ENCODE measurements at places on chromosomes 5 and 9.

- no peak for DNase-seq
These were observed 585.3 kb upstream of the KLF4 start for GRCh38 chr9:108074900-108075299.

GRCh38 chr5:50927953-50928352, 261.5 kb downstream of the PARP8 start:
- no peak for DNase-seq

- peak; percentile 29 for DNase-seq
These were observed 32.9 kb downstream of the PRRX2 start for GRCh38 chr9:129698254-129698757.

GRCh38 chr9:130264414-130265350, 878 bp upstream of the HMCN2 start:
- DNase-seq, result no peak

DNA sequence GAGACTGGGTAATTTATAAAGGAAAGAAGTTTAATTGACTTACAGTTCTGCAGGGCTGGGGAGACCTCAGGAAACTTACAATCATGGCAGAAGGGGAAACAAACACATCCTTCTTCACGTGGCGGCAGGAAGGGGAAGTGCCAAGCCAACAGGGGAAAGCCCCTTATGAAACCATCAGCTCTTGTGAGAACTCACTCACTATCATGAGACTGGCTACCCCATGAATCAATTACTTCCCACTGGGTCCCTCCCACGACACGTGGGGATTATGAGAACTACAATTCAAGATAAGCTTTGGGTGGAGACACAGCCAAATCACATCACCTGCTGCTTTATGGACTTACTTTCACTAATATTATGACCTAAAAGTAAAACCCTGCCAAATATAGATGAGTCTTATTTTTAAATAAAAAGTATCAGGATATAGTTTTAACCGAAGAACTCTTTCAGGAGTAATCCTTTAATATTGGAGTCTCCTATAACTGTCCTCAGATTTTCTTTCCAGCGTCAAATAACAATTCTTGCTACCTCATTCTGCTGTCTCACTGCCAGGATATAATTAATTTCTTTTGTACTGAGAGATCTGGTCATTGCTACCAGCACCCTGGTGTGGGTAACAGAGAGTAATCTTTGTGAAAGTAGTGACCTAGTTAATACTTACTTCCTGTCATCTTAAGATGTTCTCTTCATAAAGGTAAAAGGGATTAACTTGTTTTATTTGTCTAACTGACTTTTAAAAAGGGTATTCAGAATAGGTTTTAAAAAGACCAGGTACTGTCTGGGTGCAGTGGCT, 68.6 kb downstream of the NLN start:
- DNase-seq, result no peak

GRCh38 chr9:98146101-98146991, 27.3 kb upstream of the TRIM14 start:
- no peak for DNase-seq

GRCh38 chr5:168587987-168588386, 8.8 kb upstream of the PANK3 start:
- no peak for DNase-seq

GRCh38 chr5:17737092-17737491, 102.8 kb downstream of the TAF11L14 start:
- DNase-seq, result peak; percentile 11

DNA sequence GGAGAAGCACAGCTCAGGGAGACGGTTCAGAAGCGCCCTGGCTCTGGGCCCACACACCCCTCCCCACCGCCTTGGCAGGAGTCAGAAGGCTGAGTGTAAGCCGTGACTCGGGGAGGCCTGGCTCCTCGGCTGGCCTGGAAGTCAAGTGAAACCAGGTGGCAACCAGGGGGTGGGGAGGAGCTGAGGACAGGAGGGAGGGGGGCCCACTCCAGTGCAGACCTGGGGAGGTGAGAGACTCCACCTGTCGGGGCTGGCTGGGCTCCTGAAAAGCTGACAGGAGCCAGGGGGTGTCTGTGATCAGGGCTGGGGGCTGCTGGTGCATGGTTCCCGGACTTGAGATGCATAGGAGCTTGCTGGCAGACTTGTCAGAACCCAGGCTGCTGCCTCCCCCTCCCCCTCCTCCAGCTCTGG, 150.2 kb upstream of the PHYKPL start:
- DNase-seq, result no peak

- no peak for DNase-seq
These were observed 15.6 kb upstream of the TPM2 start for GRCh38 chr9:35705372-35705771.

- DNase-seq, result no peak
These were observed 49.2 kb upstream of the KIAA1958 start for GRCh38 chr9:112437406-112437805.

DNA sequence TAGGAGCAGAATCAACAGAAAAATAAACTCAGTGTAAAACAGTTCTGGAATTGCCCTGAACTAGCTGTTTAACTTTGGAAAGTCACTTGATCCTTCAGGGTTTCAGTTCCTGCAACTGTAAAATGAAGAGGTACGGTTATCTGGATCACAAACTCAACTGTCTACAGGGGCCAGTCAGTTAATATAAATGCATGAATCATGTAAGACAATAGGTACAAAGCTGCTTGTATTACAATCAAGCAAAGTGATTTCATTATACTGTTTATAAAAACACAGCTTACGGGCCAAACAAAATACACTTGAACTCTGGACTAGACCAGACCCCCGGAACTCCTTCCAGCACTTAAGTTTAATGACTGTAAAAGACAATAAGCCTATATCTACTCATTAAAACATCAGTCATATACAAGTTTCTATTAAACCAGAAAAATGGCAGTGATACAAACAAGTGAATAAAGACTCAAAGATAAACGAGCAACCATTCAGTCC, 73.0 kb downstream of the MRPS27 start:
- peak; percentile 80 for DNase-seq

- DNase-seq, result no peak
These were observed 185.0 kb upstream of the DAP start for GRCh38 chr5:10946050-10946449.

- DNase-seq, result no peak
These were observed 1550.9 kb upstream of the CDH6 start for GRCh38 chr5:29642601-29643000.

GRCh38 chr5:154967421-154968024, 26.6 kb downstream of the MRPL22 start:
- DNase-seq, result no peak

GRCh38 chr5:113317636-113318035, 117.2 kb downstream of the TSSK1B start:
- DNase-seq, result no peak

DNA sequence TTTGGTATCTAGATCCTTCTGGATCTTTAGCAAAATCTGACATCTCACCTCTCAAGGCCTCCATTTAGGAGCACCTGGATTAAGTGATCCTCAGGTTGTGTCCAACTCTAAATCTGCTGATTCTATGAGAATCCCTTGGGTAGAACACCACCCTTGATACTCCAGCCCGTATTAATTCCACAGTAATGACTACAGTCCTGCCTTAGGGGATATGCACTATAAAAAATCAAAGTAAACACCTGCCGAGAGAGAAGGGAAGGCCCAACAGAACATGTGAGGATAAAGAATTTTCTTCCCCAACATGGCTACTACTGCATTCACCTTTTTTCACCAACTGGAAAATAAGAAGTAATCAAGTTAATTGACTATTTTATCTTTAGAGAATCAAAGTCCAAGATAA, 27.6 kb downstream of the DAP start:
- no peak for DNase-seq

- DNase-seq, result no peak
These were observed 26.7 kb upstream of the FRMPD1 start for GRCh38 chr9:37624073-37624472.

GRCh38 chr9:97852001-97852398, 1.0 kb upstream of the FOXE1 start:
- no peak for DNase-seq

DNA sequence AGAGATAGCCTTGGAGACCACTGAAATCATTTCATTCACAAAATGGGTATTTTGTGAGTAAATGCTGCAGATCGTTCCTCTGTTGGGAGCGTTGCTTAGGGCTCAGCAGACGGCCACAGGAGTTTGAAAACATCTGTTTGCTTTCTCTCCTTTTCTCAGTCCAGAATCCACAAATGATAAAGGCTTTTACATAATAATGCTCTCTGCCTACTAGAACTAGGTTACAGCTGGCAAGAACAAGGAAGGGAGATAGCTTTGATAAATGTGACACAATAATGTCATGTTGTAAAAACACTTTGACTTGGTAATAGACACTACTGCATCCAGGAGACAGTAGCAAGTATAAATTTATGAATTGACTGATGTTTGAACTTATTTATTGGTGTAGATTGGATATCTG, 1072.4 kb upstream of the CDH6 start:
- no peak for DNase-seq

GRCh38 chr5:104372796-104373195, 810.2 kb upstream of the NUDT12 start:
- peak; percentile 58 for DNase-seq

GRCh38 chr5:10673407-10673806, 87.6 kb downstream of the DAP start:
- no peak for DNase-seq

GRCh38 chr9:108755979-108756378, 99.8 kb downstream of the ACTL7B start:
- no peak for DNase-seq

DNA sequence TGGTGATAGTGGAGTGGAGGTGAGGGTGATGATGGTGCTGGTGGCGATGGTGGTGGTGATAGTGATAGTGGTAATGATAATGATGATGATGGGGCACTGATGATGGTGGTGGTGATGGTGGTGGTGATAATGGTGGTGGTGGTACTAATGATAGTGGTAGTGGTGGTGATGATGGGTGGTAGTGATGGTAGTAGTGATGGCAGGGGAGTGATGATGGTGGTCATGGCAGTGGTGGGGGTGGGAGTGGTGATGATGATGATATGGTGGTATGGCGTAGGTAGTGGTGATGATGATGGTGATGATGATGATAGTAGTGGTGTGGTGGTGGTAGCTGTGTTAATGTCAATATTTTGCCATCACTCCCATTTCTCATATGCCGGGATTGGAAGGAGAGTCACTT, 44.5 kb upstream of the ORM1 start:
- no peak for DNase-seq

GRCh38 chr9:116414374-116414773, 260.8 kb downstream of the PAPPA start:
- DNase-seq, result no peak

GRCh38 chr5:132392978-132393825, 23.7 kb downstream of the SLC22A5 start:
- no peak for DNase-seq

GRCh38 chr9:36218411-36218901, 27.7 kb downstream of the CLTA start:
- no peak for DNase-seq

GRCh38 chr5:110297152-110297670, 429.3 kb downstream of the TMEM232 start:
- DNase-seq, result no peak

- no peak for DNase-seq
These were observed 12.1 kb downstream of the C9orf40 start for GRCh38 chr9:74940600-74940999.

- no peak for DNase-seq
These were observed 74.3 kb upstream of the ICE1 start for GRCh38 chr5:5348135-5348534.

DNA sequence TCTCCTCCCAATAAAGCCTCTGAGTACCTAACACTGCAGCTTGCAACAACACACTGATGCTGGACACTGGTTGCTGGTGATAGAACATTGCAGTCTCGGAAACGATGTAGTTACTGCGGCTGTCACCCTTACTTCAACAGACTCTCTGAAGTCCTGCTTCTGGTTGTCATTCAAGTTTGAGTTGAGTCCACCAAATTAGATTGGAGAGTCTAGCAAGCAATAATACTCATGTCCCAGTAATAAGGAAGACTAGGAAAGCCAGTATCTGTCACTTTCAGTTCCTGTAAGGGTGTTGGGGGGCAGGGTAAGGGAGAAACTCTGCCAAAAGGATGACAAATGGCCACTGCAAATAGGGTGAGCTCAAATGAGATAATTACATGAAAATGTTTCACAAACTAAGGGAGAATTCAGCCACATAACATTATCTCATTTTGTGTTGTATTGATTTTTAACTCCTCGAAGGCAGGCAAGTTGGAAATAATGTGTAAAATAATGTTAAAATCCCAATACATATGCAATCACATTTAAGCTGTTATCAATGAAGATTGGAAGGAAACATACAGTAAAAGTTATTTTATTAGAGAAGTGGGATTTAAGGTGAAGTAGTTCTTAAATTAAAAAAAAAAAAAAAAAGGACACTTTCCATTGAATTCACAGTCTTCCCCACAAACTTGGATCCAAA, 849 bp upstream of the IFT74 start:
- peak; percentile 17 for DNase-seq
